ENCODE measurements at places on chromosomes 6 and 20.

DNA sequence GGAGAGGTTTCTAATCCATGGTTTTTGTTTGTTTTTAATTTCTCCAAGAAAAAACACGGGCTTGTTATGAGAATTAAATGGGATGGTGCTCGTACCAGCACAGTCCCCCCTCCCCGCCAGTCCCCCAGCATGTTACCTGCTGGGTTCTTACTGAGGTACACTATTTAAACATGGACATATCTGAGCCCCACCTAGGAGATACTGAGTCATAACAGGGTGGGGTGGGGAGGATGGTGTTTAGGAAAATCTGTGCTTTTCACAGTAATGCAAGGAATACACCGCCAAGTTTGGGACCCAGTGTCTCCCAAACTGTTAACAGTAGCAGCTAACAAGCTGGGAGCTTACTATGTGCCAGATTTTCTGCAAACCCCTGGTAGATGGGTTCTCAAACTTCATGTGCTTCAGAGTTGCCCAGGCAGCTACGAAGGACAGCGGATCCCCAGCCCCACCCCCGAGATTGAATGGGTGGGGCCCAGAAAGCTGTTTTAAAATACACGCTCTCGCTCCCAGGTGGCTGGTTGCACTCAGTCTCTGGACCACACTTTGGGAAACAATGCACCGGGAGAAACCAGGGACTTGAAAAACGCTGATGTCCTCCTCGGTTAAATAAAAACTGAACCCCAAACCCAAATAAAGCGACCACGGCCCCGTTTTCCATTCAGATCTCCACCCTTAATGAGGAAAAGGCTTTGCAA, 995 bp downstream of the ZFP64 start:
- DNase-seq = no peak

DNA sequence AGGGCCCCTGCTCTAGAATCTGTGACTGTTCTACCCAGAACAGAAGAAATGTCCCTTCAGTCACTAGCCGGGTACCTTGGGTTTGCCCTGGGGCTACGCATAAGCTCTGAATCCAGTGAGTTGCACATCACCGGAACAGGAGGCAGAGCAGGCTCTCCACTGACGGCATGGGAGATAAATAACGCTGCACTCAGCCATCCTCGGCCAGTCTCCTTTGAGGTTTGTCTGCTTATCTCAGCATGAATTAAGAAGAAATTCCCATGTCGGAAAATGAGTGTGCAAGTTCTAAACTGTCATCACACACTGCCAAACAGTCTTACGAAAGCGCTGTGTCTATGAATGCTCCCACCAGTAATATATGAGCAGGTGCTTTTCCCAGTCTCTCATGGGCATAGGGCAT, 90.8 kb downstream of the FAM50B start:
- DNase-seq = no peak

GRCh38 chr20:60214901-60215815, 256.9 kb downstream of the CDH26 start:
- DNase-seq = no peak

DNA sequence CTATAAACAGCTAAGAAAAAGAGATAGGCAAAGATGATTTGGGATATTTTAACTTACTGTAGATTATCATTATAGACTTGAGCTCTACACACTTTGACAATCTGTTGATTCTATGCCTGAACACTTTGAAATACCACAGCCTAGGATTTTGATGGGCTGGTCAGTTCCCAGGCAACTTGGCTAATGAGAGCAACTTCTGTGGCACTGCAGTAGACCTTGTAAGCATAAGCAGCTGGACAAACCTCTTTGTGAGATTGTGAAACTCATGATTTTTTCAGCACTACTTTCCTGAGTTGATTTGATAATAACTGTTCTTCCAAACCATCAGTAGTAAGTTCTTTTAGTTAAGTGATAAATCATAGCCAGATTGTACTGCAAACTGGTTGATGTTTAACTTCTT, 27.1 kb upstream of the ELOVL5 start:
- DNase-seq = no peak

DNA sequence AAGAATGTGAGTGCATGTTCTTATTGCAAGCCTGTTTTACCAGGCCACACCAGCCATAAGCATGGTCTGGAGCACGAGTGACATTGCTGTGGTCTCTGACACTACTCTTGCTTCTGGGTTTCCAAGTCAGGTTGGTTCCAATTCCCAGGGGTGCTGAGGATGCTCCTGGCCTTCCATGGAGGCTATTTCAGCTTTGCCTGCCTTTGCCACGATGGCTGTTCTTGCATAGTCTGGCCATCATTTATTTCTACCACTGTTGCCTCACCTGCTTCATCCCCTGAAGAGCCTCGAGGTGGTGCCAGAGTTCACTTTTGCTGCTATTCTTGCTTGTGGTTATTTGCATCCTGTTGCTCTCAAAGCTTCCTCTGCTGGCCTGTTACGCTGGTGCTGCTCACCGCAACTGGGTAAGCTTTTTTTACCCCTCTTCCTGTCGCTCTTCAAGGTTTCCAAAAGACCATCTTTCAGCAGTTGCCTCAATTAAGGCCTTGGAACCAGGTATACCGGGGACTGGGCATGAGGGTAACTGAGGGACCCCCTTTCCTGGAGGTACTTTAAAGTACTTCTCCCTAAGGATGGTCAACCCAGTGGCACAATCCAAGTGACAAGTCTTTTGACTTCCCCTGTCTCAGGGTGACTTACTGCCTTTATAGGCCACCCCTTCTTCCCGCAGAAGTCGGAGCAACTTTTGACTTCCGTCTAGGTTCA, 64.5 kb downstream of the AKAP7 start:
- peak; percentile 6 for DNase-seq

DNA sequence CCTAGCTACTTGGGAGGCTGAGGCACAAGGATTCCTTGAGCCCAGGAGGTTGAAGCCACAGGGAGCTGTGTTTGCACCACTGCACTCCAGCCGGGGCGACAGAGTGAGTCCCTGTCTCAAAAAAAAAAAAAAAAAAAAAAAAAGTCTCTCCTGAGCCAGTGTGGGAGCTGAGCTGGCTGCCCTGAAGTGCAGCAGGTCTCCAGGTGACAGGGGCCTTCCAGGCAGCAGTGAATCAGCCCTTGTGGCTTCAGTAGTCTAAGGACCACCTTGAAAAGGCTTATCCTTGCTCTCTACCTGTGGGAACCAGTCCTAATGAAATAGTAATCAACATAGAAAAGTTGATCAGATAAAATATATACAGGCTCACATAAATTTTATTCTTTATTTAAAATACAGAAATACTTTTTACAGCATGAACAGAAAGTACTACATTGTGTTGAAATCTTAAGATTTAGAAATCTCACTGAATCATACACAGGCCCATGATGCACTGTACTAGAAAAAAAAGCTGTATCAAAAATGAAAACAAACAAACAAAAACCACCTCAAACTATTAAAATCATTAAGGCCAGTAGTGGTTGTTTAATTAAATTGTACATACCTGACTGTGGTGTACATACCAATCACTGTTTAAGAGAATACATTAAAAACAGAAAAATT, 128.9 kb downstream of the SCML4 start:
- no peak for DNase-seq

- no peak for DNase-seq
These were observed 12.2 kb upstream of the LRP11 start for GRCh38 chr6:149876241-149876933.

DNA sequence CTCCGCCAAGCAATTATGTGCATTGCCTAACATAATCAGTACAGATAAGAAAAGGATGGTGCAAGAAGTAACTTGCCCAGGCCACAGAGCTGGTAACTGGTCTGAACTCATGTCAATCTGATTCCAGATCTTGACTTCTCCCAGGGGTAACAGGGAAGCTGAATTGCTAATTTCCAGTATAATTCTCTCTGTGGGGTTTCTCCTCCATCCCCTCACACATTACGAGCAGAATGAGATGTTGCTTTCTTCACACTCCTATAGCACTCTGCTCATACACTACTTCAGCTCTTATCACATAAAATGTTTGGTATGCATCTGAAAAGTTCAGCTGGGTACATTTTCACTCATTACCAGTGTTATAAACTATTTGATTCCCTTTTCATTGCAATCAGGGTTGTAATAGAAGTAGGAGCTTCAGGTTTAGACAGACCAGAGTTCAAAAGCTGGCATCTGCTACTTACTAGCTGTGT, 24.0 kb upstream of the LRRC1 start:
- DNase-seq = no peak

DNA sequence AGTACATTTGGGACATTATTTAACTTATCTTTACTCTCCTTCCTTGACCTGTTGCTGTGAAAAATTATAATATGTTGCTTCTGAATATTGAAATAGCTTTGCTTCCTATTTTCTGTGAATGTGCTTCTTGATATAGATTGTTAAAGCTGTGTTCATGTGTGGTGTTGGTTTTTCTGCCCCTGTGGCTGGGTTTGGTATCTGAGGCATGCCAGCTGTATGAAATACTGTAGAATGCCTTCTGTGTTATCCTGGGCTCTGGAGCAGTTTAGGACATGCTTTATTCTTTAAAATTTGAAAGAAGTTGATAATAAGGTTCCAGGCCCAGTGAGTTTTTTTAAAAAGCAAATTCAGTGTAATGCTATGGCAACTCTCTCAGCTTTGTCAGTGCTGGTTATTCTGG, 71.7 kb downstream of the HIVEP1 start:
- no peak for DNase-seq

DNA sequence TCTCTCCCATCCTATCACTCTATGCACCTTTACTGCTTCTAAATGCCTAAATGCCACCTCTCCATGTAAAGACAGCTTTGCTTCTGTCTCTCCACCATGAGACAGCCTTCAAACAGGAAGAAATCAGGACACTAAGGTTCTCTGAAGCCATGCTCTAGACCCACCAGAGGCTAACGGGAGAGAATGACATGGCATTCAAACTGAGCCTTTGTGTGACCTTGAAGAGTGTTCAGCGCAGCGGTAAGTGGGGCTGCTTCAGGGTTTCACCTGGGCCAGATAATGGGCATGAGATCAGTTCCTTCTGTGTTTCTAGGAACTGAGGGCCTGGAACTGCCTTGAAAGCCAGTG, 20.1 kb downstream of the FAM50B start:
- DNase-seq = no peak

GRCh38 chr6:156589281-156589680, 187.9 kb upstream of the ARID1B start:
- DNase-seq = no peak

DNA sequence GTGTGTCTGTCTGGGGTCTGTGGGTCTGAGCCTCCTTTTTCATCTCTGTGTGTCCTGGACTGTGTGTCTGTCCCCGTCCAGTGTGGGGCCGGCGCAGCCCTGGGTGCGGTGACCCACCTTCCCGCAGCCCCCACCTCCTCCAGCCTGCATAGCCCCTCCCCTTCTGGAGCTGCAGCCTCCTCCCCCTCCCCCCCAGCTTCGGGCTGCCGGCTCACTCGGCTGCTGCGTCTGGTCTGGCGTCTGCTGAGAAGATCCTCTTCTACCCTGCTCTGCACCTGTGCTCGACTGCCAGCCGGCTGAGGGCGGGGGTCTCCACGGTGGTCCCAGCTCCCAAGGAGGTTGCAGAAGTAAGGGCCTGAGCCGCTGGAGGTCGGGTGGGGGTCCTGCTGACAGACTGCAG, 7.6 kb upstream of the LKAAEAR1 start:
- DNase-seq = no peak

DNA sequence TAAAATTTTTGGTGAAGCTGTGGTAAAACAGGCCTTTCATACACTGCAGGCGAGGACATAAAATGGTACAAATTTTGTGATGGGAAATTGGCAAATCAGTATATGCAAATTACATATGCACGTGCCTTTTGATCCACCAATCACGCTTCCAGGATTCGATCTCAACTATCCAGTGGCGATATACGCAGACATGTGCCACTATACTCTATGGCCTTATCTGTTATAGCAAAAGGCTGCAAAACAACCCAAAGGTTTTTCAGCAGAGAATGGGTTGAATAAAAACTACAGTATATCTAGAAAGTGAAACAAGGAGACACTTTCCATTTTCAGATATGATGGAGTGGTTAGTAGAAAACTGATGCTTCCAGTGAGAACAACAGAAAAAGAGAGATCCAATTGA, 41.9 kb upstream of the ERVFRD-1 start:
- no peak for DNase-seq

DNA sequence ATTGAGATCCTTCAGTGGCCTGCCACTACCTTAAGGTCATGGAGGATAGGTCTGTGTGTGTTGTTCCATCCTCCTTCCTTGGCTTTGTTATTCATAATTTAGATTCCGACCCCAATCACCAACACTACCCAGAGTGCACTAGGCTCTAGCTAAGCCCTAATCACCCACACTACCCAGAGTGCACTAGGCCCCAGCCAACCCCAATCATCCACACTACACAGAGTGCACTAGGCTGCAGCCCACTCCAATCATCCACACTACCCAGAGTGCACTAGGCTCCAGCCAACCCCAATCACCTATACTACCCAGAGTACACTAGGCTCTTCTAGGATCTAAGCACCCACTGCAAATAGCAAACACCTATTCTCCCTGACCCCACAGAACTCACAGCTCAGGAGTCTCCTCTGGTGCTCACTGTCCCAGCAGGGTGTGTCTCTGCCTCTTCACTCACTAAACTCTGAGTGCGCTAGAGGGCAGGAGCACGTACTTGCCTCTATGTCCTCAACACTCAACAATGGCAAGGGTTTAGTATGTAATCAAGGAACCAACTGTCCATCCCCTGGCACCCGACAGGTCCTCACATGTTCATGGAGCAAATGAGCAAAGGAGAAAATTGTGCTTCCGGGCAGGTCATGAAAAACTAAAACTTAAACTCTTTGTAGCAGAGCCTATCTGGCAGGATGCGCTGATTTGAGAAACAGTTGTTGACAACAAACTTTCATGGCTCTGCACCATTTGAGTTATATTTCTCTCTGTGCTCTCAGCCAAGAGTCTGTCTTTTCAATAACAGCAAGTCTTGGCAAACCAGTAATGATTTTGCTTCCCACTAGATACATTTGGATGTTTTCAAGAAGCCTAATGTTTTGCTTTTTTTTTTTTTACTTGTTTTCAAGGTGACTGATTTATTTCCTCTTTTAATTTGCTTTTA, 54.3 kb downstream of the SLC22A23 start:
- DNase-seq = no peak

GRCh38 chr6:24152014-24152413, 26.0 kb downstream of the NRSN1 start:
- no peak for DNase-seq

- DNase-seq = no peak
These were observed 2.1 kb downstream of the CTSZ start for GRCh38 chr20:59004763-59005522.

- DNase-seq = peak; percentile 87
These were observed 98.5 kb downstream of the LY86 start for GRCh38 chr6:6686748-6687601.

DNA sequence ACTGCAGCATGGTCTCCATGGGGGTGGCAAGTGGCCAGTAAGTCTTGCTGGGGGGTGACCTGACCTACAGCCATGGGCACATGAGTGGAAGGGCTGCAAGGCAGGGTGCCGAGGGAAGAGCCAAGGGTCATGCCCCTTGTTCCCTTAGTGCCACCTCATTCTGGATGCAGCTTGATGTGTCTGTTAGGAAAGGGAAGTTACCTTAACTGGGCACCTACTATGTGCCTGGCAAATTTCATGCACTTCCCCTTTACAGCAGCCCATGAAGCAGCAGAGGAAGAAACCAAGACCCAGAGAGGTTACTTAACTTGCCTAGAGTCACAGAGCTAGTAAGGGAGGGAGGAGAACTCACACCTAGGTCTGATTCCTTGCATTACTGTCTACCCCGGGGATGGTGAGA, 174.0 kb downstream of the MRPL14 start:
- no peak for DNase-seq

- DNase-seq = no peak
These were observed 330.0 kb downstream of the ZFAND3 start for GRCh38 chr6:38149531-38149930.

- DNase-seq = no peak
These were observed 207.3 kb downstream of the OTOR start for GRCh38 chr20:16955462-16955861.

Measured in NCI-H1694 treated with DMSO at 0.1 percent for 48 hours (cell line).